ENCODE measurements at places on chromosomes 1 and 21. TPM values are rescaled to one million over a fixed set of nuclear protein-coding genes. Genes with fewer than 3 reads are reported as not detected.

RASSF5 gene
- total RNA-seq: 0.52 TPM

GRCh38 chr1:17258758-17259130 lies 9.8 kb downstream of the PADI3 start:
- no peak for DNase-seq

LYPD8 gene
- total RNA-seq: 2.6 TPM

DNA sequence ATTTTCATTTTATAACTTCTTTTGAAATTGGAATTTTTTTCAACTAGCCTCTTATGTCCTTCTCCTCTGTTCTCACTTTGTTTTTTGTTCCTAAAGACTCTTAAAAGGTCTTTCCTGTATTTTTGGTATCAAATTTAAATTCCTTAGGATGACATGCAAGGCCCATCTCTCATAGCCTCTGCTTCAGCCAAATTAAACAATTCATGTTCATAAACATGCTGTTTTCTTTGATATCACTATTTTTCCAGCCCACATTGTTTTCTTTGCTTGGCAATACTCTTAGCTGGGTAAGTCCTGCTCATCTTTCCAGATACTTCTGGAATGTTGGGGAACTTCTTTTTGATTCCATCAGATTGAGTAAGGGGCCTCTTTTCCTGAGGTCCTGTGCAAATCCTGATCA lies 55.8 kb upstream of the GPR88 start:
- DNase-seq: no peak

MAN1C1 gene
- 0.10 TPM for total RNA-seq

DNA sequence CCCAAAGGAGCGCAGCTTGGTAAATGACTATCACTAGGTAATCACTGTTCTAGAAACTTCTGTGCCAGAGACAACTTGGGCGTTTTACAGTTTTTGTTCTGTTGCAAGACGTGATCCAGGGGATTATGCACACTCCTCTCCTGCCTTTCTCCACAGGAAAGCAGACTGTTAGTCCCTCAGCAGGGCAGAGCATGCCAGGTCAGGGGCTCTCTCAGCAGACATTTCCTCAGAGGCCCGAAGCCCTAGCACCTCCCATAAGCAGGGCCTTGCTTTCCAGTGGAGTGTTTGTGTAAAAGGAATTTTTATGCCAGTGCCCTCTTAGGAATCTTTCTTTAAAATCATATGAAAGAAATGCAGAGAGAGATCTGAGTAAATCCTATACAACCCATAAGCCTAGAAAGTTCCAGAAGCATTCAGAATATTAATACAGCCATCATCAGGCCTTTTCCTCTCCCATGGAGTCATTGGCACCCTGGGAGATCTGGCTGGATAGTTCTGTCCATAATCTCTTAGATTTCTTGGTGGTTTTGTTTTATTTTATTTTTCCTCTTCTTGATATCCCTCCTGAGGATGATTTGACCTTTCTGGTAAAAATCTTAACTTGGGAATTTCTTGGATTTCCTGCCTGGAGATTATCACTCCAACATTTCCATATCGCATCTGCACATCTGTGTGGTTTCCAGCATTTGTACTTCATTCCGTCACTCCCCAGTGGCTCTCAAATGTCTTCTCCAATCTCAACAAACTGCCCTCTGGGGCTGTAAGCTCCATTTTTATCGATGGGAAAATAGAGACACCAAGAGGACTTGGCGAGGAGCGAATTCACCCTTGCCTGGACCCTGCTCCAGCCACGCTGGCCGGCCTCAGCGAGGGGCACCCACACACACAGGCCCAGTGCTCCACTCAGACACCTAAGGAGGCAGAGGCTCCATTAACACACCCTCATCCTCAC lies 116.1 kb downstream of the PSMG1 start:
- DNase-seq: no peak

- DNase-seq: no peak
Measured at GRCh38 chr1:104295511-104295910, 545.8 kb downstream of the AMY1C start.

- DNase-seq: no peak
Measured at GRCh38 chr1:99246152-99246551, 18.1 kb upstream of the PLPPR4 start.

DNA sequence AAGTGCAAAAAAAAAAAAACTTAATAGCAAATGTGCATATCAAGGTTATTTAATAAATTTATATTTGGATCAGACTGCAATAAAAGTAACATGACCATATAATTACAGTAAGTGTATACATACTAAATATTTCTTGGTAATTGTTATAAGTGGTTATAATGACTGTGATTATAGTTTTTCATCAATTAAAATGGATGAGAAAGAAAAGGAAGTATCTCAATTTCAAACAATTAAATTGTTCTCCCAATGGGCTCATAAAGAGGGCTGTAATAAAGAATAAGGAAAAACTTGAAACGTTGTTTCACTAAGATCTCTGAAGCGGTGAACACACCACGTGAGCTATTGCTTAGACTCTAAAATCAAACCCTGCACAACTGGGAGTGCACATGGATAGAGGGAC lies 104.1 kb downstream of the CDC42BPA start:
- no peak for DNase-seq

PLA2G2A gene
- total RNA-seq: not detected

CLDN8 gene
- not detected for total RNA-seq

C1orf185 gene
- total RNA-seq: not detected

DNAJC8 gene
- total RNA-seq: 71.1 TPM

- no peak for DNase-seq
Measured at GRCh38 chr1:155175927-155176371, 2.3 kb downstream of the TRIM46 start.
